ENCODE measurements at places on chromosomes 2 and 18.

DNA sequence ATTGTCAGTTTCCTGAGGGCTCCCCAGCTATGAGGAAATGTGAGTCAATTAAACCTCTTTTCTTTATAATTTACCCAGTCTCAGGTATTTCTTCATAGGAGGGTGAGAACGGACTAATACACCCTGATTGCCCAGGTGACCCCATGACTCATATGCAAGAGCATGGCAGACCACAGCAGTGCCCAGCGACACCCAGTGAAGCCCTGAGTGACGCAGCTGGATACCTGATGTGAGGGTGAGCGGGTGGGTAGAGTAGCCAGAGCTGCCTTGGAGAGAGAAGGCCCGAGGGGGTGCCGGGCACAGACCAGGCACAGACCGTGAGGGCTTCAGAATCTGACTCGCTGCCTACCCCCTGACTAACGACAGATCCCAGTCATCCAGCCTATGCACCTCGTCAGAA lies 15.4 kb downstream of the ALPG start:
- DNase-seq = no peak

DNA sequence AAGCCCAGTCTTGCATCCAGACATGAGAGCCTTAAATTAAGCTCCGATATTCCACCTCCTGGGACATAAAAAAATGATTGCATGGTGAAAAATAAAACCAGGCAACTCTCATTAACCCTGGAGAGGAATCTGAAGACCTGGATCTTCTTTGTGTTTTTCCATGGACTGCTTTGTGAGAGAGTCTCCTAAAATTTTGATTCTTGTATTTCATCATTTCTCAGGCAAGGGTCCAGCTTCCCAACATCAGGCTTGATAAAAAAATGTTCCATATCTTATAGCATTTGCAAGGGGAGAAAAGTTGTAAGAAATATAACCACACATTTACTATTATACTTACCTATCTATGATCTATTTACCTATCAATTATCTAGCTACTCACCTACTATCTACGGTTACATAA lies 327.5 kb upstream of the SPHKAP start:
- DNase-seq = no peak

- no peak for DNase-seq
Measured at GRCh38 chr2:120635146-120635545, 100.5 kb upstream of the GLI2 start.

DNA sequence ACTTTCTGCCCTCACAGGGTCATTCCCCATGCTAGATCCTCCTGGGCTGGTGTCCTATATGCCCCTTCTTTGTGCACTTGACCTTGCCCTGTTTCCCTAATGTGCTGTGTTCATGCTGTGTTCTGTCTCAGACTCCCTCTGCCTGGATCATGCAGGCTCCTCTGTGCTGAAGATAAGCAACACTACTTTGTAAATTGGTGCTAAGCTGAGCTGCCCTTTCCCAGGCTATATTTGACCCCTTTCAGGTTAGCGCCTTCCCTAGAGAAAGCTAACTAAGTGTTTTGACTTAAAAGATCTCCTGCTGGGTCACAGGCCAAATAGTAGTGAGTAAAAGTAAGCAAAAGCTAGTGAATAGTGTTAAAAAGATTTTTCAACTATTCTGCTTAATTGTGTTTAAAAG lies 257.2 kb upstream of the RGPD4 start:
- DNase-seq = no peak

DNA sequence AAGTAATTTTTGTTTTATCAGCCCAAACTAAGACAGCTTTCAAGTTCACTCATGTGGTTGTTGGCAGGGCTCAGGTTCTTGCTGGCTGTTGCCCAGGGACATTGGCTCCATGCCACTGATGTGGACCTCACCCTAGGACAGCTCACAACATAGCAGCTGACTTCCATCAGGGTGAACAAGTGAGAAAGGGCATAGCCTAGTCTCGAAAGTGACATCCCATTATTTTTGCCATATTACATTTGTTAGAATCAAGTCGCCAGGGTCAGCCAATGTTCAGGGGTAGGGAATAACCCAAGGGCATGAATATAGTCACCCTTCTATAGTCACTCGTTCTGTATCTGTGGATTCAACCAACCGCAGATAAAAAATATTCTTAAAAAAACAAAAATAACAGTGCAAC lies 10.7 kb upstream of the CWC22 start:
- no peak for DNase-seq

DNA sequence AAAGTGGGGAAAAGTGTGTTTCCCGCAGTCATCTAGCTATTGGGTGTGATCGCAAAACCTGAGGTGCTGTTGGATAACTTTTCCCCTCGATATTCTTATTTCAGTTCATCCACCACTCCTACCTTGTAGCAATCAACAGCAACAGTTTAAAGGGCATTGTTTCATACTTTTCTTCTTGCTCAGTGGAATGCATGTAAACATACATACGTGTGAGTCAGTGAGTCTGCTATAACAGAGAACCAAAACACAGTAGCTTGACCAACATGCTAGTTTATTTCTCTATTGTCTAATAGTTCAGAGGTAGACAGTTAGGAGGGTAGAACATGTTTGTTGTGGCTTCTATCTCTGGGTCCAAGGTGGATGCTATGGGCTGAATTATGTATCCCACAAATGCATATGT lies 77.6 kb upstream of the FOXI3 start:
- DNase-seq = no peak

DNA sequence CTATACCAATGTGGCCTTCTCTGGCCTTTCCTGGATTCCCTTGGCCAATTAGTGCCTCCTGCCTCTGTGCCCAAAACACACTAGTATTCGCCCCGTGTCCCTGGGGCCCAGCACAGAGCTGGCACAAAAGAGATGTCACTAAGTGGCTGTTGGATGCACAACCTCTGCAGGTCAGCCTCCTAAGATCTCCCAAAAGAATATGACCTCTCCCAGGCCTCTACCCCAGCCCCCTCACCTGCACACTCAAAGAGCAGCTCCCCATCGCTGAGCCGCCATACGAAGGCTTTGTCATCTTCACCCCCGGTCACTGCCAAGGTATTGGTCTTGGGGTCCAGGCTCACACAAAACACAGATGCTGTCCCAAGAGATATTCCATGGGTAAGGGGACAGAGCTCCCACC lies 2.7 kb downstream of the AAMP start:
- DNase-seq = no peak

- no peak for DNase-seq
Measured at GRCh38 chr2:28199995-28200679, 192.5 kb upstream of the FOSL2 start.

DNA sequence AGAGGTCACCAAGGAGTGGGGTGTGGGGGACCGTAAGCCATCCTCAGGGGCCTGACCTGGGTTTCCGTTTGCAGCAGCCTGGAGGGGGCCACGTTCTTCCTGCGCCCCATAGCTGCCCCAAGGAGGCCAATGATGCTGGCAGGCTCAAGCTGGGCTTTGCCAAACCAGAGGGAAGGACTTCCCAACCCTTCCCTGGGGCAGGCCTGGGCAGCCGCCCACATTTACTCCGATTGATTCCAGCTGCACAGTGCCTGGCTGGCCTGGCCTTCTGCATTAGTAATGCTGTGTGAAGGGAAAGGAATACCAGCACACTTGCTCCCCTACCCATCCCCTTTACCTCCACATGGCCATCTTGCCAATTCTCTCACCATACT lies 360.6 kb upstream of the SLC14A2 start:
- no peak for DNase-seq

DNA sequence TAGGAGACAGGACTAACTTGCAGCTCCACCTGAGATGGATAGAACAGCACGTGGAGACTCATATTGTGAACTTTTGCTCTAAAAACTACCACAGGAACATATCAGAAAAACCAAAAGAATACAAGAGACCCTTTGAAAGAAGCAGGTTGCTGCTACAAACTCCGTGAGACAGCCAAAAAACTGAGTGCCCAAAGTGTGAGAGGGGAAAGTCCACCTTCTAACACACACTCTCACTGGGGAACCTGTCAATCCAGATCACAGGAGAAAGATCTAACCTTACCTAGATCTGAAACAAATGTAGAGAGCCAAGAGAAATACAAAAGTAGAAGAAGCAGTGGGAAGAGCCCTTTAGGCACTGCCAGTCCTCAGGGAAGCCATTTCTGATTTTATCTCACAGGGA lies 46.3 kb upstream of the SPOPL start:
- DNase-seq = no peak

DNA sequence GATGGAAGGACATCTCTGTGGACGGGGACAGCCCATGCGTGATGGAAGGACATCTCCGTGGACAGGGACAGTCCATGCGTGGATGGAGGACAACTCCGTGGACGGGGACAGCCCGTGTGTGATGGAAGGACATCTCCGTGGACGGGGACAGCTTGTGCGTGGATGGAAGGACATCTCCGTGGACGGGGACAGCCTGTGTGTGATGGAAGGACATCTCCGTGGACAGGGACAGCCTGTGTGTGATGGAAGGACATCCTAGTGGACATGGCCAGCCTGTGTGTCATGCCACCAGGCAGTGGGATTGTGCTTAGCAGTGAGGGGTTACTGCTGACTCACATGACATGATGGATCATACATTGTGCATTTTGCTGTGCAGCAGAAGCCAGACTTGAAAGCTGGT lies 30.0 kb upstream of the NFATC1 start:
- DNase-seq = no peak

GRCh38 chr2:45943219-45944044 lies 292.0 kb downstream of the PRKCE start:
- no peak for DNase-seq

GRCh38 chr18:28740575-28740974 lies 563.6 kb upstream of the CDH2 start:
- no peak for DNase-seq

GRCh38 chr18:78995740-78996395 lies 16.2 kb downstream of the SALL3 start:
- DNase-seq = no peak

DNA sequence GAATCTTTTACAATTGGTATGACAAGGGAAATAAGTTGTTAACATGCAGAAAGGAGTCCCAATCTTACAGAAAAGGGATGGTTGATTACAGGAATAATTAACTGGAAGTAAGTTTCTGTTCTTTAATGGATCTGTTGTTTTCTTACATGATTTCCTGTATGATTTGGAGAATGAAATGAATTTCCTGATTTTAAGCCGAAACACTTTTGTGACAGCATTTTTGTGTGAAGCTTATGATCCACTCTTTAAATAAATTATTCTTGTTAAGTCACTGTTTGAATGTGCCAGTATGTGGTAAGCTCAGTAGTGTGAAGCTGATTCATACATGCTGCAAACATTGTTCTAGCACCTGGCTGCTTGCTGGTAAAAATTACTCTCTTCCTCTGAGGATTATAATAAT lies 516.2 kb downstream of the DCDC2C start:
- DNase-seq = no peak
